Fibroblast of upper back skin (primary cell): ENCODE measurements at places on chromosomes 5 and 9.

DNA sequence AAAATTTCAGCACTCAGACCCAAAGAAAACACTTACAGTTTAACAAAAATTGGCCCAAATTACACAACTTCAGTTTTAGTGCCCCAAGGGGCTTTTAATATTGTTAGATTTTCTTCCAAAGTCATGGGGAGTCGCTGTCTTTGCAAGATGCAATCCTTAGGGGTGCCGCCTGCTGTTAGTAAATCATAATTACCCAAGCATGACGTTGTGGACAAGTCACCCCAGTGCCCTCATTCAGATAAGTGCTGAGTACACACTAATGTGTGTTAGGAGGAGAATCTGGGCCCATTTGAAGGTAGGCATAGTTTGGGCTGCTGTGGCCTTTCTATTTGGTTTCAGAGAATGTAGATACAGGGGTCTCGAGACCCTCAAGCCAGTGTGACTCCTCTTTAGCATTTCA is 138.1 kb downstream of the SV2C start:
- no peak for DNase-seq

DNA sequence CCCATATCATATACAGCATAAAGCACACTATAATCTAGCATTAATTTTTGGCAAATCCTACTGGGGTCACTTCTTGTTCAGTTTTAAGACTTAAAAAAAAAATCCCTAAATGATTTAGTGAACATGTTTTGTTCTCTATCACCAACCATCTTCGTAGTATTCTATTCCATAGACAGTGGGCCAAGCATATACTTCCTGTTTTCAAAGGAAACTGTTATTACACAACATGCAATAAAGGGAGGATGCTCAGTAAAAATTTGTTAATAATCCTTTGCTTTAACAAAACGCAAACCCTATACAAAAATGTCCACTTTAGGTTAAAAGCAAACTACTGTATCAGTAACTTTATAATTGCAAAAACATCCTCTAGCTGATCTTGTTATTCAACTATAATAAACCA is 13.0 kb downstream of the CCNH start:
- DNase-seq = no peak

DNA sequence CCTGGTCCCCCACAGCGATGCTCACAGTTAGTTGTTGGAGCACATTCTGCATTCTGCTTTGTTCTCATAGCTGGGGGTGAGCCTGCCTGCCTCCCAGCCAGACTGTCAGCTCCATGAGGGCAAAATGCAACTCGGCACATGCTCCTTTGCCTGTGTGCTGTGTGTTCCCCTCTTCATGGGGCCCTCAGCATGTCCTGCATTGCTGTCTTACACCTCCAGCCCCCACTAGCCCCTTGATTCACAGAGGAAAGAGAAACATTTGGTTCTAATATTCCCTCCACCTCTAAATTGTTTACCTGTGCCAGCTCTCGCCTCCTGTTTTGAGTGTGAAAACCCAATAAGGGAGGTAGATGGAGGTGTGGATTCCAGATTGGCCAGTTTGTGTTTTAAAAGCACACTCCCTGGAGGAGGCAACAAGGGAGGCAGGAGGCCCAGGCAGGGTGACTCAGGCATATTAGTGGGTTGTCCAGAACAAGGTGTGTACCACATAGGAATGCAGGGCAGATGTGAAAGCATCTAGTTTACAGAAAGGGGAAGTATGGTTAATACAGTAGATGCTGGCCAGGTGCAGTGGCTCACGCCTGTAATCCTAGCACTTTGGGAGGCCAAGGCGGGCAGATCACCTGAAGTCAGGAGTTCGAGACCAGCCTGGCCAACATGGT is 224.6 kb downstream of the AGTPBP1 start:
- no peak for DNase-seq

GRCh38 chr5:35857606-35858205 is 1.0 kb downstream of the IL7R start:
- peak; percentile 96 for DNase-seq

GRCh38 chr9:5949103-5949699 is 58.5 kb downstream of the MLANA start:
- DNase-seq = peak; percentile 8

GRCh38 chr5:172730981-172731679 is 39.9 kb downstream of the DUSP1 start:
- no peak for DNase-seq

GRCh38 chr5:59489551-59489950 is 404.0 kb downstream of the PDE4D start:
- DNase-seq = no peak

DNA sequence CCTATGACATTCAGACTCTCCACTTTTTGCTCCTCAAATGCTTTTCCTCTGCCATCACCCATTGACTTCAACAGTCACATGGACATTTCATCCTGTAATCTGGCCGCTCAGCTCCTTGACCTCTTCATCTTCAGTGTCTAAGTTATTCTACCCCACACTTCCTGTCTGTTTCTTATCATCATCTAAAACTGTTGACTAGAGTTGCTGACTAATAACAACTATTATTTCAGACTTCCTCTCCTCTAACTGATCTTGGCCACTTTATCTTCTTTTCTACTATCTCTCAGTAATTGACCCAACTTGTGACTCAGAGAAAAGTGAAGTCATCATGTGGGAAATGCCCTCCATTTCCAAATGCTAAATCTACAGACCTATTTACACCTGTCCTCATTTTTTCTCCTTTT is 254.7 kb upstream of the TRPC7 start:
- DNase-seq = no peak

GRCh38 chr5:138282920-138283742 is 8.7 kb upstream of the GFRA3 start:
- peak; percentile 61 for DNase-seq

- DNase-seq = no peak
Observed at GRCh38 chr9:16817514-16817913, 53.0 kb downstream of the BNC2 start.

GRCh38 chr5:95718203-95718602 is 12.9 kb upstream of the RHOBTB3 start:
- no peak for DNase-seq

GRCh38 chr9:68983008-68983411 is 30.9 kb downstream of the PRKACG start:
- DNase-seq = no peak

GRCh38 chr9:133406480-133407307 is 11.1 kb downstream of the REXO4 start:
- peak; percentile 64 for DNase-seq

DNA sequence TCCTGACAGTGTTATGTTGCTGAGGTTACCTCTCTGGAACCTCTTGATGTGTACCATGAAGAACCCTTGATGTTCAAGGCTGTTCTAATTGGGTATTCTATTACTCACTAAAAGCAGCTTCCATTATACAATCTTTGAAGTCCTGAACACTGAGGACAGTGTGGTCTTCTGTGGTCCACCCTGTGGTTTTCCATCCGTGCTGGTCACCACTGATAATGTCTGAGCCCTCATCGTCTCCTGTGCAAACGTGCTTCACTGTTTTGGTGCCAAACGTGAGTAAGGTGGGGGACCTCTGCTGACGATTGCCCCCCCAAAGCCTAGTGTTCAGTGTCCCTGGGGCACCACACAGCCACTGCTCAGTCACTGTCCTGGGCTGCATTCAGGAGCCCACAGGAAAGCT is 259.7 kb upstream of the ANKRD55 start:
- no peak for DNase-seq

DNA sequence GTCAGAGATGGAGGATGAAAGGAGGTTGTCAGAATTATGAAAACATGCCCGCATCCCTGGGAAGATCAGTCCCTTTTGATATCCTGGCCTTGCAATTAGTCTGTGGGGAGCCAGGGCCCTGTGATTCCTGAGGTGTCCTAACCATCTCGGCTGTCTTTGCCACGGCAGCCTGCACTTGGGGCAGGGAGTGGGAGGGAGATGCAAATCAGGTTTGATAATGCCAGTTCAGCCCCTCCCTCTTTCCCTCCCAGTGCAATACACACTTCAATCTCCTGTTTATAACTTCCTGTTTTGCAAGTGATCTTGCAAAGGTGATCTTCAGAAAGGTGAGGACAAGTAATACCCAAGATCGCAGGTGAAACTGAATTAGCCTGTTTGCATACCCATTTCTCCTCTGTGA is 114.0 kb upstream of the ALDH1B1 start:
- DNase-seq = no peak

- no peak for DNase-seq
Observed at GRCh38 chr9:34426347-34427074, 31.9 kb downstream of the FAM219A start.

DNA sequence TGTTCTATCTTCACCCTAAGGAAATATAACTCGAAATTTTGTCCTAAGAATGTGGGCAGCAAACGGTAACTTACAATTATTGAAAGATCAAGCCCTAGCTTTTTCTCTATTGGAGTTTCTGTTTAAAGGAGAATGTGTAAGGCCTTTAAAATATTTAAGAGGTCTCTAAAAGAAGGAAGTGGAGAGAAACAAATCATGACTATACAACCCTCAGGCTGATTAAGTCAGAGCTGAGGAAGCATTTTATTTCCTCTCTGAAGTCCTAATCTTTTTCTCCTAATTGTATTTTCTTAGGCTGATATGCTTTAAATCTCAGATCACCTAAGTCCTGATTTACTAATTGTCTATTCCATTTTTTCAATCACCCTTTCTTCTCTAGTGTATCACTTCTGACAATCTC is 1708.8 kb upstream of the C9orf72 start:
- no peak for DNase-seq

DNA sequence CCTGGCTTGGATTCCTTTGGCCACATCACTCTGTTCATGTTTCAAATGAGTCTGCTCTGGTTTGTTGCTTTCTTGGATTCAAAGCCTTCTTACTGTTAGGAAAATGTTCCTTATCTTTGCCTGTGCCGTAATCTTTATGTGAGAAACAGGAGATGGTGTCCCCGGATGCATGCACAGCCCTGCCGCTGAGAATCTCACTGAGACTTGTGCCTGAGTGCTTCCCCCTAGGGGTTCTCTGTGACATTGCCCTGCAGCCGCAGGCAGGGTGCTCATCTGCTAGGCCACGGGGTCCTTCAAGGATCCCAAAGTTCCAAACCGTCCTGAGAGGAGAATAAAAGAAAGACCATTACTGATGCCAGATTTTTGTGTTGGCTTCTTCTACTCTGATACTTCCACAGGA is 81.4 kb upstream of the ANKRD55 start:
- no peak for DNase-seq

GRCh38 chr9:130794923-130795495 is 40.0 kb upstream of the ABL1 start:
- DNase-seq = no peak

GRCh38 chr5:58450018-58450417 is 9.9 kb downstream of the PLK2 start:
- DNase-seq = no peak

DNA sequence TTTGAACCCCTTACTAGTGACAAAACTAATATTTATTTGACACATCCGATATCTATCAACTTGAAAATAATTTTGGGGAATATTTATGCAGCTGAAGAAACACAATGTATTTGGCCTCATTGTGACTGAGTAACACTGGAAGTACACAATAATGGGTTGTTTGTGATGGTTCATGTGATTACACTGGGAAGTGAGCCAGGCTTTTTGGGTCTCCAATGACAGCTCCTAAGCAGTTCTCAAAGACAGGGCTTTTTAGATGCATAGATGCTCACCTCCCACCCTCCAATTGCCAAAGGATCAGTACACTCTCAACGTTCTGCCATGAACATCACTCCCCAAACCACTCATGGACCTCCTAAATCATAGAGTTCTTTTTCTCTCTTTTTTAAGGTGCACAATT is 170.0 kb downstream of the SLC24A2 start:
- no peak for DNase-seq

DNA sequence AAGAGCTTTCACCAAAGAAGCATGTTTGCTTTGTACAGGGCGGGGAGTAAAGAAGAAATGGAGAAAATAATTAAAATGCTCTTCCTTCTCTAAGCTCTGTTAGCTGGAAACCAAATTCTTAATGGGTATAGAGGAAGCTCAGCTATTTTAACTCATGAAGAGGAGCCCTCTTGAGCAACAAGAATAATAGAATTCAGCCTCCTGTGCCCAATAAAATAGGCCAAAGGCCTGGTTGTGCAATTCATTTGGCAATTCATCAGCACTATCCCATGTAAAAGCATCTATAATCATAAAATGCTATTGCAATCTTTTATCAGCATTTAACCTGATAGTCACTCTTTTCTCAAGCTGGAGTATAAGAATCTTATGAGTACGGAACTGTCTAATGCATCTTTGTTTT is 133.6 kb upstream of the CDH6 start:
- DNase-seq = no peak

DNA sequence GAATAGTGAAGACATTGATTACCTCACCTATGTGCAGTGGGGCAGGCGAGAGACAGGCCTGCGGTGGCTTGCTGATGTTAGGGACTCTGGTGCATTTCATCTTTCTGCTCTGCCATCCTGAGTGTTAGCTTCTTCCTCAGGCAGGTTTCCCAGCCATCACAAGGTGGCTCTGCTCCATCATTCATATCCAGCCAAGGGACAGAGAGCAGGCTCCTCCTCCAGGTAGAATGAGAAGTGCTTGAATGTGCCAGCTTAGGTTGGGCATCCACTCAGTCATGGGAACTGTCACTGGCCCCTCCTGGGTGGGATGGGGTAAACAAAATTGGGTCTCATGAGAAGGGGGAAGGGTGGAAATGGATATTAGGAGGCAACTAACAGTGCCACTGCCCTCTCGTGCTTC is 24.8 kb downstream of the GPR107 start:
- DNase-seq = no peak

- DNase-seq = peak; percentile 64
Observed at GRCh38 chr9:95783426-95783975, 92.0 kb upstream of the ERCC6L2 start.

- DNase-seq = peak; percentile 72
Observed at GRCh38 chr9:33143241-33143661, 23.9 kb downstream of the B4GALT1 start.

GRCh38 chr5:38445374-38446028 is 110.9 kb downstream of the LIFR start:
- no peak for DNase-seq

DNA sequence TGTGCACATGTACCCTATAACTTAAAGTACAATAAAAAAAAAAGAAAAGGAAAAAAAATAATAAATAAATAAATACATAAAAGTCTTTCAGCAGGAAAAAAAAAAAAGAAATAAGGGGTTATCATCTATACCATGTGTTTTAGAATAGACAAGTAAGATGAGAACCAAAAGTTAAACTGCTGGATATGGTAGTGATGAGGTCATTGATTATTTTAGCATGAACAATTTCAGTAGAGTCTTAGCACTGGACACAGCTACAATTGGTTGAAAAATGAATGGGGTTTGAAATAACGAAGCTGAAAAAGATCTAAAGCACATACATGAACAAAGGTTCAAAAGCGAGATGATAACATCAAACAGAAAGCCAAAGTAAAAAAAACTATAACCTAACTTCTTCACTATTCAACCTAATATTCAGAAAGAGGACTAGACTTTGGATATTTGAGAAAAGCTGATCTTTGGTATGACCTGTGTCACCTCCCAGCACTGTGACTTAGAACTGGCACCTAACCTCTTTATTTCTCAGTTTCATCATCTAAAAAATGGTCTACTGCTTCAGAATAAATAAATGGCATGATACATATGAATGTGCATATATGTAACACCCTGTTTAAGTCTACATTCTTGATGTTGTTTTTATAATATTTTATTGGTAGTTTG is 133.3 kb downstream of the RAB3C start:
- DNase-seq = no peak
